ENCODE measurements at places on chromosomes 7 and 10.

DNA sequence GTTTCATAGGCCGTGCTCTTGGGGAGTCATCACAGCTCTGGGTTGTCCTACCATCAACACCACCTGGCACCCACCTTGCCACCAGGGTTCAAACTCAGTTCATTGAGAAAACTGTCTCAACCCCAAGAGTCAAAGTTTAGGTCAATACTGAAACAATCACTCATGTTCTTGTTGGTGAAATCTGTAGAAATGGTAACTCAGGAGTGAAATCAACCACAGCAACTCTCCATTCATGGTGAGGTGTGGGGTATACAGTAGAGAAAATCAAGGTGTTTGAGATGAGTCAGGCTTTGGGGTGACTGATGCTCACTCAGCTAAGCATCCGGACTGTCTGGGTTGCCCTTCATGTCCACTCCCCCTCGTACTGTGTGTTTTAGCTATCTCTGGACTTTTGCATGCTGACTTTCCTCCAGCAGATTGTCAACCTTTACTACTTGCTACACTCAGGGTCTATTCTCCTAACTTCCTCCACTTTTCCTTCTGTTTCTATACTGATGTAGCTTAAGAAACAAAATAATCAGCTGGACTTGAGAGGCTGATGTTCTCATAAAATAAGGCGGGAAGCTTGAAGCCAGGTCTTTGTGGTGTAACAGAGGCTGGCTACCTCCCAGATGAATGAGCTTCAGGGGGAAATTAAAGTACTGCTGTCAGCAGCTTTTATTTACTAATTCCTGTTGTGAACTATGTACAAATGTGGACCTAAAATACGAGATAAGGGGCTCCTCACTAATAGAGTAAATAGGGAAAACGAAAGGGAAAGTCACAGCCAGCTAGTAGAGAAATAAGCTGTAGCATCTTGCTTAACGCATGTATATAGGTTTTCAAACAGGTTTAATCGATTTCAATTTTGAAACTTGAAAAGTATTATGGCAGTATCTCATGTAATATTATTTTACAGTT lies 173.6 kb upstream of the AKR1E2 start:
- no peak for DNase-seq

- DNase-seq, result no peak
These were observed 123.0 kb upstream of the SP4 start for GRCh38 chr7:21304808-21305375.

DNA sequence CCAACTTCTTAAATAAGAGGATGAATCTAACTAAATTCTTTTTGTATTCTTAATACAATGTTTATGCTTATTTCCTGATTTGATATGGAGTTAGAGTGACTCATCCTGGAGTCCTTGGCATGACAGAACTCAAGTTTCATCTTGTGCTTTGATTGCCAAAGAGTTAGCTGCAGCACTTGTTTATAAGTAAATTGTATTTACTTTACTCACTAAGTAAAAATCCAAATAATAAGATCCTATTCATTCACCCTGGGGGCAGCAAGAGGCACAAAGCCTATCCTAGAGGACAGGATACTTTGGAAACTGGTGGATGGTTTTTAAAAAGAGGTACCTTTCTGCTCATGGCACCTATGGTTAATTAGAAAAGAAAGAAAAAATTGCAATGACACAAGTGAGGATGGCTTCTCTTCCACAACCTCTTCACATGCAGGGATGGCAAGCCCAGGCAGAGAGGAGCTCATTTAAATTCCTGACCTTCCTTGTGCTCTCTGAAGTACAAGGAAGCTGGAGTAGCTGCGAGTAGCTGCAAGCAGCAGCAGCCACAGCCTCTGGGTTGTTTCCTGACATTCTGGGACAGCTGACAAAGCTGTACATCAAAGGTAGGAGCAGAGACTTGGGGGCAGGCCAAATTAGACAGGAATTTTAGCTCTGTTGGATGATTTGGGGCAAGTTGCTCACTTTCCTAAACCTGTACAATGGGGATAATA lies 28.5 kb upstream of the CROT start:
- no peak for DNase-seq

GRCh38 chr7:118755067-118755625 lies 530.6 kb downstream of the ANKRD7 start:
- no peak for DNase-seq

DNA sequence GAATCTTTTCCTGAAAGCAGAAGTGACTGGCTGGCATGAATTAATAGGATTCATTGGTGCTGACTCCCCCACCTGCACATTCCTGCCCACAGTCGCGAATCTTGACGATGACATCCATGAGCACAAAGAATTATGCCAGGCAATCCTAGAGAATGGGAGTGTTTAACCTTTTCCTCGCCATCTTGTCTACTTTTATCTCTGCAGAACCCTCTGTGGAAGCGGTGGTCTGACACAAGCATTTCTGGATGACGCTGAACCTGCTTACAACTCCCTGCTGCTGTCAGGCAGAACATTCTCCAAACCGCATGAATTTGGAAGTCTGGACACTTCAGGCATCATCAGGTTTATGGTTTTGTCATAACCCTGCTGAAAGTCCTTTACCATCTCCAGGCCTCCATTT lies 36.5 kb downstream of the KLF6 start:
- DNase-seq, result no peak

DNA sequence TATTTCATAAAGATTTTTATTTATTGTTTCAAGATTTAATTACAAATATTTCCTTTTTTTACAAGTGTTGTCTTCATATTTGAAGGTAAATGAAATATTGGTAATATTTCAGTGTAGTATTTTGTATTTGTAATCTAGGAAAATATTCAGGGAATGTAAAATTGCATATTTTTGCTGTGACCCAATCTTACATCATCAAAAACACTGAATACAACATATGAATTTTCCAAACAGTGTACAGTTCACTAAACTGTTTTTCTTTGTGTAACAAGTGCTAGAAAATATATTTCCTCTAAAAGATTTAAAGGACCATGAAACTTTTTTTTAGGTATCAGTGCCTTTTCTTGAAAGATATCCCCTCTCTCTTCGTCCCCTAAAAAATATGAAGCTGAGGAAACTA lies 251.9 kb upstream of the KCND2 start:
- no peak for DNase-seq

- DNase-seq, result peak; percentile 66
These were observed 261.3 kb downstream of the ELFN1 start for GRCh38 chr7:1931256-1931950.

DNA sequence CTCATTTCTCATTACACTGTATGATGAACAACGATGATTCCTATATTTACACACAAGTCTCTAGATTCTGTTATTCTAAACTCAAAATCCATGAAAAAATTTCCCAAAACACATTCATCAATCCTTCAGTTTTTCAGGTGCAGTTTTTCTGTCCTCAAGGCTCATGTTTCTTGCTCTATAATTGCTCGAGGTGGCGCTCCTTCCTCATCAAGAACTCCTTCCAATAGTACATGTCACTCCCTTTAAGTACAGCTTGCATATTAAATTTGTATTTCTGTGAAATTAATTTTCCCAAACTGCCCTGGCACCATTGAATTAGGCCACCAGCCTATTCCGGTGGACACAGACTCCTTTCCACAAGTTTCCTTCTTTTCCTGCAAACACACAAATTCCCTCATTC lies 188.7 kb upstream of the MINDY3 start:
- DNase-seq, result no peak

- peak; percentile 16 for DNase-seq
These were observed 19.6 kb upstream of the CTTNBP2 start for GRCh38 chr7:117892821-117893220.

All from NCI-H2029 (cell line).